ENCODE measurements at places on chromosomes 1 and 21.
A peak's percentile ranks its signal among the peaks of the same experiment; 100 is the strongest.

DNA sequence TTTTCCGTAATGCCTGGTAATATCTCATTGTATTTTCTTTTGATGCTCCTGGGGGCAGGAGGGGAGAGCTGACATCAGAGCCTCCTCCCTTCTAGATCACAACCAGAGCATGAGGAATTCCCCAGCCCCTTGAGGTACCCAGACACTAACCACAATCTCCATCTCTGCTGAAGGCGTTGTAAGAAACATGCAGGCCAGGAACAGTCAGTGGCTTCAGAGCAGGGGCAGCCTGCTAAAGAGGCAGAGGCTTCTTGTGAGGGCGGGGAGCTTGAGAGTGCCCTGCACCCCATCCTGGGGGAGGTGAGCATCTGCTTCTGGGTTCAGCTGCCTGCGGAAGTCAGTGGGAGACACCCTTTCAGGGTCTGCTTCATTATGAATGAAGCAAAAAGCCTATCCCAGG lies 19.0 kb downstream of the MAPKAPK2 start:
- peak; percentile 63 for DNase-seq

- DNase-seq, result no peak
These were observed 79.7 kb upstream of the SLC2A1 start for GRCh38 chr1:43038232-43038935.

DNA sequence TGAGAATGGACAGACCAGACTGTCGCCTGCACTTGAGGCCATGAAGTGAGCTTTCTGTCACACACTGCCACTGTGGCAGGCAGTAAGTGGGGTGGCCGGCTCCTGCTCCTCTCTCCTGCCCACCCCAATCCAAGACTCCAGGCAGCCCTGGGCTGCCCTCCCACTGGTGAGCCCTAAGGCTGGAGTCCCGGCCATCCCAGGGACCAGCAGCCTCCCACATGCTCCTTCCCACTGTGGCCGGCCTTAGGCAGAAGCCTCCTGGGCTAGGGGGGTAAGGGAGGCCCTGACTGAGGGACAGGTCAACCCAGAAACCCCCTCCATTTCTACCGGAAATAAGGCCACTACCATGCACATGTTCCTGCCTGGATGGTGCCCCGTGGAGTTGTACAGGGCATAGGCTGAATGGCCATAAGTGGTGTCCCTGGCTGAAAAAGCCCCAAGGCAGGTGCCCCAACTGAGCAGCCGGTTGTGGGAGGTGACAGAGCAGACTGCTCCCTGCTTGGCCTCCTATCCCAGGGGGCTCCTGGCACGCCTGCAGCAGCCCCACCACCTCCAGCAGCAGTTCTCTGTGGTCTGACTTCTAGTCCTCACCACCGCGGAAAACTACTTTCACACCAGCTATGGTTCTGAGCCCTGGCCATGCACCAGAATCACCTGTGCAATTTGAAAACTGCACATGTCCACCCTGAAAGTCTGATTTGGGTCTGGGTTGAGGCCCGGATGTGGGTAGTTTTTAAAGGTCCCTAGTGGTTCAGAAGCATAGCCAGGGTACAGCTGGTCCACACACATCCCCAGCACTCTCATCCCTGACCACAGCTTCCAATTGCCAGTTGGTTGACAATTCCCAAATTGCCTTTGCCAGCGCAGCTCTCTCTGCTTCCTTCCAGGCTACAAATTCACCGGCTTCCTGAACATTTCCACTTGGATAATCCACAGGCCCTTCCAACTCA lies 1.6 kb upstream of the ARTN start:
- DNase-seq, result no peak

GRCh38 chr1:112629256-112629655 lies 9.6 kb downstream of the CAPZA1 start:
- no peak for DNase-seq

GRCh38 chr1:207962716-207963426 lies 51.9 kb upstream of the CD34 start:
- DNase-seq, result no peak

DNA sequence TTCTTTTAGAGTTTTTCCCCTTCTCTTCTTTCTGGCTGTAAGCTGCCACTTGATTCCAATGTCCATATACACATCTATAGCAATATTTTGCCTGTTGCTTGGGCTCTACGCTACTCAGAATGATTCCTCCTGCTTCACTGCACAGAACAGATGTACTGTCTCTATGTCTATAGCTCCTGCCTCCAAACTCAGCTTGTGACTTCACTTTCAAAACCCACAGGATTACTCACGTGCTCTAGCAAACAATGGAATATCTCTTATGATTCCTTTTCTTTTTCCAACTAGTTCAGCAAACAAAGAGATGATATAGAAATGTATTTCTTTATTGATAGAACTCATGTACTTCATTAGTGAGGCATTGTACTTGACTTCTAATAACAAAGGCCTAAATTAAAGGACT lies 80.5 kb upstream of the SOX13 start:
- DNase-seq, result no peak

GRCh38 chr1:35382107-35382506 lies 113.6 kb downstream of the ZMYM4 start:
- no peak for DNase-seq

DNA sequence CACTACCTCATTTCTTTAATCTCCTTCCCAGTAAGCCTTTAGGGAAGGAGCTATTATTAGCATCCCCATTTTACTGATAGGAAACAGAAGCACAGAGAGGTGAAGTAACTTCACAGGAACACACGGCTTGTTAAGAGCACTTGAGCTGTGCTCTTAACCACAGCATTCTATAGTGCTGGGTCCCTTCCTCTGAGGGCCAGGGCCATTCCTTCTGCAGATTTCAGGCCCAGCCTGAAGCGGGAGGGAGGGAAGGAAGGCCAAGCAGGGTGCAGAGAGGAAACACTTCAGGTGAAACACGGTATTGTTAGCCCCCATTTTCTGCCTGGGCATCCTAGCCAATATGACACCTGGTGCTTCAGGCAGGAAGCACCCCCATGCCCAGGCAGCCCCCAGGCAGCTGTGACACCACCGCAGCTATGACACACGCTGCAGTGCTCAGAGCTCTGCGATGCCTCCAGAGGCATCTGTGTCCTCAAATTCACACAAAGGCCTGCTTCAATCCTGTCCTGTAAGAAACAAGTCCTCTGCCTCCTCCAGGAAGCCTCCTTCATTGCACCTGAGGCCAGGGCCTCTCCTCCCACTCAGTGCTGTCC lies 4.5 kb upstream of the EXTL1 start:
- DNase-seq, result no peak

DNA sequence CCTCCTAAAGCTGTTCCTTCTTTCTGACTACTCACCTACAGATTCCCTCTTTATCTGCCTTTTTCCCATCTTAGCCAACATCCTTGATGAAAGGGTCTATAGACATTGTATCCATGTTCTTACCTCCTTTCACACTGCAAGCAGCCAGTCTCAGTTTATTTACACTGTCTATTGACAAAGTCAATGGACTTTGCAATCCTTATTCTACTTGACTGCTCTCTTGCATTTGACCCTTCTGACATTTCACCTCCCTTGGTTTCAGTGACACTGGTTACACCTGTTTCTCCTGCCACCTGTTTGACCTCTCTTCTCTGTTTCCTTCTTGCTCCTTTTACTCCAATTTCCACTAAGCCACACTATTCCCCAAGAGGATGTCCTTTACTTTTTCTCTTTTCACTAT lies 224.0 kb upstream of the SNX7 start:
- no peak for DNase-seq

DNA sequence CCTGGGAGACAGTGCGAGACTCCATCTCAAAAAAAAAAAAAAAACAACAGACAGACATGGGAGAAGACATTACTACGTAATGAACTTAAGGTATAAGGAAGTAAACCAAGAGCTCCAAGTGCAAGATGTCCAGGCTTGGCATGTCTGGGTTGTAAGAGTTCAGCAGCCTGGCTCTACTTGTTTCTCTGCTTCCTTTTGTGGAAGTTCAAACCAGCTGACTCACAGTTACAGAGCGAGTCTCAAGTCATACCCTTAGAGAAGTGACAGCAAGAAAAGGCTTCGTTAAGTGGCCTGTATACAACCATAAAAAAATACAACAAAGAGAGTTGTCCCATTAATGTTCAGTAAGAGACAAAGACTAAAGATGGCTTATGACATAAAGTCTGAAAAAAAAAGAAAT lies 1.3 kb downstream of the RIT1 start:
- DNase-seq, result peak; percentile 44

DNA sequence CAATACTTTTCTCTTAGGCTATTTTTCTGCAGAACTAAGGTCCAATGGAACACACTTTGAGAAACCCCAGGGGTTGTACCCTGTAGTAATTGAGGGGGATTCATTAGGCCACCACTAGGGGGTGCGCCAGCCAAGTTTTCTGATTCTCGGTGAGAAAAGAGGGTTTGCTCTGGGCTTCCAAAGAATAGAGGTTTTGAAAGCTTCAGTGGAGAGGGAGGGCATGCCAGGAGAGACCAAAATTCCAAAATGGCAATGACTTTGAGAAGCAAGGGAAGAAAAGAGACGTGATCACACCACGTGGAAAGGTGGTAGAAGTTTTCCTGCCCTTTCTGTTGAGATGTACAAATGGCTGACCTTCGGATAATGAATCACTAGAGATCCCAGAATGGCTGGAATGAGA lies 323.3 kb downstream of the RPS6KC1 start:
- peak; percentile 35 for DNase-seq

DNA sequence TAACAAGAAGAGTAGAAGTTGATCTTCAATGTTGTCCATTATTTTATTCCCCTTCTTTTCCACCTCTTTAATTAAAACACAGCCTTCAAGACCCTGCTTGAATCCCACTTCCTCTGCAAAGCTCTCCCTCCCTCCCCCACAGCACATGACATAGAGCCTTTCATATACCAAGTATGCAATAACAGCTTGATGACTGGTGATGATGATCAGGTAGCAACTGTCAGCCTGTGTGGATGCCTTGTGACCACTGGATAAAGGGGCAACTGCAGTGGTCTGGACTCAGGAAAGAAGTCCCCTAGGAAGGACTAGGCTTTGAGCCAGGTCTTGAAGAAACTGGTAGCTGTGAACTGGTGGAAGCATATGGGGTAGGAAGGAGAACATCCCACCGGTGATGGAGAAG lies 53.8 kb upstream of the PRDX6 start:
- no peak for DNase-seq

GRCh38 chr21:14968029-14968428 lies 96.8 kb downstream of the NRIP1 start:
- no peak for DNase-seq

DNA sequence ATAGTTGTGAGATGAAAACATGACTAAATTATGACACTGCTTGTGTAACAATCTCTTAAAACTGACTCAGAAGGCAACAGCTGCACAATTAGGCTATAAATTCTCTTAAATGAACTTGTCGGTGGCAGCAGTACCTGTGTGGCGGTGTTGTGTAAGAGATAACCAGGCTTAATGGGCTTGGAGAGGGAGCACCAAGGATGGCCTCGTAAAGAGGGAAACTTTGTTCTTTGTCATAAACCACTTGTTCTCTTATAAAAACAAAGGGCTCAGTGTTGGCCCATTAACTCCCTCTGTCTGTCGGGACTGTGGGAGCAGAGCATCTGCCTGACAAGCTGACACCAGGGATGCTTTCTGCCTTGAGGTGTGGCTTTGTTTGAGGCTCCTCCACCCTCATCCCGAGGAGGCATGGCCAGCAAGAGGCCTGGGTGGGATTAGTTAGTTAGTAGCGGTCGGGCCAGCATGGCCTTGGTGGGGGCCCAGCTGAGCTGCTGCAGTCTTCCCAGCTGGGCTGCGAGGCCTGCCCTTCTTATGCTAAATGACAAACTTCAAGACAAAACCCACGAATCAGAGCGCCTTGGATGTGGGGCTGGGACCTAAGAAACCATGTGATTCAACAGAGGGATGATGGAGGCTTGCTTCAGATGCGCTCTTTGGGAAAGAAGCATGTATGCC lies 171.4 kb downstream of the CAMTA1 start:
- DNase-seq, result no peak

GRCh38 chr1:227959325-227959860 lies 11.7 kb upstream of the WNT9A start:
- no peak for DNase-seq

DNA sequence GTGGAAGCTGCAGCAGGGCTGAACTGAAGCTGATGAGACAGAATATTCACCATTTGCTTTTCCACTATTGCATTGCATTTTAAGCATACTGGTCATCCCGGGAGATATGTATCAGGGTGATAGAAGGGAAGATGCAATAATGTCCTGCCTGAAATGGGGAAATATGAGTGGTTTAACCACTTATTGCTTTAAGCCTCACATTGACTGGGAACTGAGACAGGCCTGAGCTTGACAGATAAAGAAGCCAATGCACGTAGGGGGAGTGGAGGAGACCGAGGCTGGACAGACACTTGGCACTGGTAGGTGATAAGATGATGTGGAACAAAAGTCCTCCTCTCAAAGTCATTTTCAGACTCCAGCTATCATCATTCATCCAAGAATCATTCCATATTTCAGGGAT lies 911.7 kb upstream of the NCAM2 start:
- no peak for DNase-seq

DNA sequence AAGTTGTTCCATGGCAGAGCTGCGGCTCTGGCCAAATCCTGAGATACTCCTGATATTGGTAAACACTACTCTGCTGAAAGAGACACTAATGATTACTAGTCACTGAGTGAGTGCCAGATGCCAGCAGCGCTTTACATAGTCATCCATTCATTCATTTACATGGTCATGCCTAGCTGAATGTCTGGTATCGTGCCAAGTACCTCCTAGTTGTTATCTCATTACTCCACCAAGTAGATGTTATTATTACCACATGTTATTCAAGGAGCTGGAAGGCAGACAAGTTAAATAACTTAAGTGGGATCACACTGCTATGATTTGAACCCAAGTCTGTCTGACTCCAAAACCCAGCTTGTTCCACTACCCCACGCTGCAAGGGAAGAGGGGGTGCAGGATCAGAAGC lies 4.7 kb downstream of the OLFML2B start:
- DNase-seq, result no peak

GRCh38 chr21:18155508-18156193 lies 89.0 kb upstream of the CHODL start:
- peak; percentile 11 for DNase-seq

DNA sequence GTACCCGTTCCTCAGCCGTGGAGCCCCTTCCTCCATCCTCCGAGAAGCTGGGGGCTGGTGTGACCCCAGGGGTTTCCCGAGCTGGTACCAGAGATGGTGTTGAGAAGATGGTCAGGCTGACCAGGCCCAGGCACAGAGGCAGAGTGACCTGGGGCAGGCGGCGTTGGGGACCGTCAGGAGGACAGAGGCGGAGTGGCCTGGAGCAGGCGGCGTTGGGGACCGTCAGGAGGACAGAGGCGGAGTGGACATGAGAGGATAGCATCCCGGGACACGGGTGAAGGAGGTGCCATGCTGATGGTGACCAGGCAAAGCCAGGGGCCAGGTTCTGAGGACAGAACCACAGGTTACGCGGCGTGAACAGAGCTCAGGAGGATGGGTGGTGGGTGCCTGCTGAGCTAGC lies 75.9 kb upstream of the TTC34 start:
- no peak for DNase-seq

- DNase-seq, result no peak
These were observed 54.0 kb upstream of the LRP8 start for GRCh38 chr1:53381790-53382401.

GRCh38 chr1:111603979-111604378 lies 15.6 kb upstream of the RAP1A start:
- DNase-seq, result peak; percentile 89

DNA sequence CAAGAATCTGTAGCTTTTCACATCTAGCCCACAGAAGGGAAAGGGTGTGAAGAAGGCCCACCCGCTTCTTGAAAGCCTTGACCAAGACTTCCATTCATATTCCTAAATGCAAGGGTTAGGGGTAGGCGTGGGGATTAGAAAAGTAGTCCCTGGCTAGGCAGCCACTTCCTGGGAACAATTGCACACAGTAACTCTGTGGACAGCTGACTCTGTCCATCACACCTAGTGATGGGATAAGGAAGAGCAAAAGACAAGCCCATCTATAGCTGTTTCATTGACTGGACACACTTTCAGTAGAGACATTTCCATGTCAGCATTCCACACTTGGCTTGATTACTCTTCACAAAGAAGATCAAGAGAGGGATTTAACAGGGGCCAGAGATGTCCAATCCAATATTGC lies 294.2 kb downstream of the PBX1 start:
- no peak for DNase-seq
